ENCODE measurements at places on chromosomes 3 and 15.

DNA sequence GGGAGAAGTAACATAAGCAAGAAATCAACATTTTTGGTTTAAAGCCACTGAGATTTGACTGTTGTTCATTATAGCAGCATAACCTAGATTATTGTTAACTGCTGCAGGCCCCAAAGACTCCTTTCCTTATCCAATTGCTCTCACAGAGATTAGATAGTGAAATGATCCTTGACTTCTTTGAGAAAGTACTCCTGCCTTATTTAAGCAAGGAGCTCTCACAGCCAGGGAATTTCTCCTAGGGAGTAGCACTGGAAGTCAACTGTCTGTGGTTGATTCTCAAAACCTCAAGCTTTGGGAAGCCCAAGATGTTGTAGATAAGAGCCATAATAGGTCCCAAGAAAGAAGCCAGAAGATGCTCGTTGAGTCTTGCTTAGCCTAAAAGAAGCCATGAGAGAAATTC lies 151.8 kb upstream of the TSC22D2 start:
- H3K36me3 ChIP-seq: no peaks in the 10 kb centered on the region
- H3K27ac ChIP-seq: no peak overlapping the region
- no peaks in the 10 kb centered on the region for H3K27me3 ChIP-seq
- DNase-seq: no peak
- peaks cover 18% of the 10 kb centered on the region for H3K4me1 ChIP-seq

DNA sequence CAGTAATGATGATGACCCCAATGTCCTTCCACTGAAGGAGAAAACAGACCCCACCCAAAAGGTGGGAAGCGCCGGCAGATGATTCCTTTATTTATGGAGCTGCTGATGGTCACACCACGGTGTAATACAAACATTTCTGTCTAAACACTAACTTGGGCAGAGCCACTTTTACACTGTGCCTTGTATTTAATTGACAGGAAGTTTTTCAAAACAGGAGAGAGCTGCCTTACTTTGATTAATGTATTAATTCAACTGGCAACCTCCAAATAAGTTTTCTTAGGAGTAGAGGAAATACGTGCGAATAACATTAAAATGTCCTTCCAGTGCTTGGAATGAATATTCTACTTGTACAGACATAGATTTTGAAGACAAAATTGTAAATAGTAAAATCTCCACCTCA lies 70.4 kb downstream of the WWTR1 start:
- no peaks in the 10 kb centered on the region for H3K27me3 ChIP-seq
- H3K4me3 ChIP-seq: no peak overlapping the region
- H3K27ac ChIP-seq: no peak overlapping the region
- H3K4me1 ChIP-seq: peaks cover 38% of the 10 kb centered on the region

GRCh38 chr3:54783611-54784010 lies 144.2 kb downstream of the LRTM1 start:
- H3K27me3 ChIP-seq: peaks cover 12% of the 10 kb centered on the region
- H3K4me1 ChIP-seq: peaks cover 7% of the 10 kb centered on the region
- H3K36me3 ChIP-seq: no peaks in the 10 kb centered on the region
- no peak for DNase-seq
- no peak overlapping the region for H3K27ac ChIP-seq

DNA sequence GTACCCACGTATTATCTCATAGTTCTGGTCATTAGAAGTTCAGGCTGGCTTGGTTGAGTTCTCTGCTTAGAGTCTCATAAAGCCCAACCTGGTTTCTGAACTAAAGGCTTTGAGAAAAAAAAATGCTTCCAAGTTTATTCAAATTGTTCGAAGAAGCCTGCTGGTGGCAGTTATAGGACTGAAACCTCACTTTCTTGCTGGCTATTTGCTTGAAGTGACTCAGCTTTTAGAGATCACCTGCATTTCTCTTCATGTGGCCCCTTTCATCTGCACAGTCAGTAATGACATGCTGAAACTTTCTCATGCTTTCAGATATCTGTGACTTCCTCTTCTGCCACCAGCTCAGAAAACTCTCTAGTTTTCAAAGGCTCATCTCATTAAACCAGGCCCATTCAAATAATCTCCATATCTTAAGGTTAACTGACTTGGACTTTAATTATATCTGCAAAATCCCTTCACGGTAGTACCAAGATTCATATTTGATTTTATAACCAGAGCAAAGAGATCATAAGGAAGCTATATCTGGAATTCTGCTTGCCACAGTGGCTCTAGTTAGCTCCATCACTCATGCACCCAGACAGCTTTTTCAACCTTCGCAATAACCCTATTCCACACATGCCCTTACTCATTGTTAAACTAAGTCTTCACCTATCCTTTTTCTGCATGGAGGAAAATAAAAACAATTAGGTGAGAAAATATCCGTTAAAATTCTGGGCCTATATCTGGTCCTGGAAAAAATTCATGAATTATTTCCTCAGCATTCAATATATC lies 433.8 kb upstream of the CBLB start:
- H3K4me1 ChIP-seq: peaks cover 10% of the 10 kb centered on the region
- no peaks in the 10 kb centered on the region for H3K36me3 ChIP-seq
- no peak overlapping the region for H3K4me3 ChIP-seq
- no peaks in the 10 kb centered on the region for H3K27me3 ChIP-seq
- DNase-seq: no peak

GRCh38 chr3:124648551-124648950 lies 81.7 kb upstream of the UMPS start:
- no peaks in the 10 kb centered on the region for H3K4me1 ChIP-seq
- no peaks in the 10 kb centered on the region for H3K27me3 ChIP-seq
- peaks cover 20% of the 10 kb centered on the region for H3K36me3 ChIP-seq
- no peak for DNase-seq
- H3K27ac ChIP-seq: no peak overlapping the region

DNA sequence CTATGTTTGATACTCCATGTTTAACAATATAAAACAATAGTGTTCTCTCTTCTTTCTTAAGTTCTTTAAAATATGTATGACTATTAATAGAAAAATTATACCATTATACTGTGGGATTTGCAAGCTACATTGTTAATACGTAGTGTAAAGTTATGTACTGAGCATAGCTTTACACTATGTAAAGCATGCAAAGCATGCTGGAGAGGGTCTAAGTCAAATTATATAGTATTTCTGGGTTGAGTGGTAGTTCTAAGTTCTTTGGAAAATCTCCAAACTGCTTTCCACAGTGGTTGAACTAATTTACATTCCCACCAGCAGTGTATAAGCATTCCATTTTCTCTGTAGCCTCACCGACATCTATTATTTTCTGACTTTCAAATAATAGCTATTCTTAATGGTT lies 253.0 kb downstream of the RAP2B start:
- DNase-seq: no peak
- H3K4me1 ChIP-seq: no peaks in the 10 kb centered on the region
- H3K27me3 ChIP-seq: no peaks in the 10 kb centered on the region
- H3K27ac ChIP-seq: no peak overlapping the region
- H3K36me3 ChIP-seq: no peaks in the 10 kb centered on the region
- H3K4me3 ChIP-seq: no peak overlapping the region

DNA sequence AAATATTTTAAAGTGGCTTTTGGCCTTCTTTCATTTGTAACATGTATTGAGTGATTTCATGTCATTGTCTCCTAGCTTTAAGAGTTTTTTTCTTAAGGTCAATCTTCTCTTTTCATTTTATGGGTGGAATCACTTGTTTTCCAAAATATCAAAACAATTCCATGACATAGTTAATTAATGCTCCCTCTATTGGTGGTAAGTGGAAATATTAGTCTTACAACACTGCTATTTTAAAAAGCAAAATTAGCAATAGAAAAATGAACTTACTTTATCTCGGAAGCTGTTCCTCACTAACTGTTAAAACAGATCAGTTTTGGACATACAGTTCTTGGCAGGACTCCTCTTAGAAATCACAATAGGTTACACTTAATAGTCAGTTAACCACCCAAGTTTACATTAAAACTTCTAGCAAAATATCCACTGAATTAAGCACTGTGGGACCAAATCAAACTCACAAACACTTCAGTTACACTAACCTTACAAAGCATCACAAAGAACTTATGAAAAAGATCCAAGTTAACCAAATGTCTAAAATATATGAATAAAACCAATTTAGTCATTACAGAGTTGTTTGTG lies 42.4 kb downstream of the TIGIT start:
- peaks cover 7% of the 10 kb centered on the region for H3K36me3 ChIP-seq
- no peak for DNase-seq
- H3K4me1 ChIP-seq: peaks cover 13% of the 10 kb centered on the region
- H3K27me3 ChIP-seq: no peaks in the 10 kb centered on the region
- H3K4me3 ChIP-seq: no peak overlapping the region
- H3K27ac ChIP-seq: no peak overlapping the region

Data from type B pancreatic cell (in vitro differentiated cells).